ENCODE measurements at places on chromosomes 13 and 19.
A peak's percentile ranks its signal among the peaks of the same experiment; 100 is the strongest.

GRCh38 chr19:2051773-2052704 lies 995 bp upstream of the MKNK2 start:
- DNase-seq, result no peak

DNA sequence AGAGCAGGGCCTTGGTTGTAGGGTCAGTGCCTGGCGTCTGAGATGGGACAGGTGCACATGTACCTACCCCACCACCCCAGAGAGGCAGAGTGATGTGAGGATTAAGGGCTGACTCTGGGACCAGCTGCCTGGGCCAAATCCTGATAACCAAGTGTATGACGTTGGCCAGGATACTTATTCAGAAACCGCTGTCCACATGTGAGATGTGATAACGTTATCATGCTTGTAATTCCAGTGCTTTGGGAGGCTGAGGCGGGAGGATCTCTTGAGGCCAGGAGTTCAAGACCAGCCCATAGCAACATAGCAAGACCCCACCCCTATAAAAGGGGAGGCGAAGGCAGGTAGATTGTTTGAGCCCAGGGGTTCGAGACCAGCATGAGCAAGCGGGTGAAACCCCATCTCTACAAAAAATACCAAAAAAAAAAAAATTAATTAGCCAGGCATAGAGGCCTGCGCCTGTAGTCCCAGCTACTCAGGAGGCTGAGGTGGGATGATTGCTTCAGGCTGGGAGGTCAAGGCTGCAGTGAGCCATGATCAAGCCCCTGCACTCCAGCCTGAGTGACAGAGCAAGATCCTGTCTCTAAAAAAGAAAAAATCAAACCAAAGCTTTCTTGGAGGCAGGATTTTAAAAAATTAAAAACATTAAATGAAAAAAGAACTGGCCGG lies 10.0 kb downstream of the ADGRE5 start:
- DNase-seq, result no peak

DNA sequence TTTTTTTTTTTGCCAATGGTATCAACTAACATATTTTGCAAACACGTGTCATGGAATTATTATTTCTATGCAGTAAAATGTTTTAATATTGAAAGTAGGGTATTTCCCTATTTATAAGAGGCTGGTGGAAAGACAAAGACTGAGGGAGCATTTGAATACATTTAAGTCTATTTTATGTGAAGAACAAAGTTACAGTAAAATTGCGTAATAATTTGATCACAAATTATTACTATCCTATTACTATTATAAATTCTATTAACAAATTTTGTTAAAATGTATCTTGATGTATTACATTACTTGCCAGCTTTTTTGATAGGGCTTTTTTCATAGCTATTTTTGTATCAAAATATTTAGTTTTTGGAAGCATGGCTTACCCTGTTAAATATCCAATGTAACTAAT lies 58.4 kb downstream of the GPC5 start:
- DNase-seq, result no peak

DNA sequence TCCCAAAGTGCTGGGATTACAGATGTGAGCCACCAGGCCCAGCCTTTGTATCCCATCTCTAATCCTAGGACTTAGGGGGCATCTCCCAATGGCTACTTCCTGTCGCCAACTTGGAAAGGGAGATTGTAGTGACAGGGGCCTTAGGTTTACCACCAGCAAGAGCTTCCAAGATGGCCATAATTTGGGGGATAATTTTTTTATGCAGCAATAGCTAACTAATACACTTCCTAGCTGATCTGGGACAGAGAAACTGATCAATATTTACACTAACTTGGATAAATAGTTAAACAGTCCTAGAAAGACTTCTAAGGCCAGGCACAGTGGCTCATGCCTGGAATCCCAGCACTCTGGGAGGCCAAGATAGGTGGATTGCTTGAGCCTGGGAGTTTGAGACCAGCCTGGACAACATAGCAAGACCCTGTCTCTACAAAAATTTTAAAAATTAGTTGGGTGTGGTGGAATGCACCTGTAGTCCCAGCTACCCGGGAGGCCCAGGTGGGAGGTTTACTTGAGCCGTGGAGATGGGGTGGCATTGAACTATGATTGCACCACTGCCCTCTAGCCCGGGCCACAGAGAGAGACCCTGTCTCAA lies 5.3 kb upstream of the COLGALT1 start:
- no peak for DNase-seq

GRCh38 chr13:86445206-86445605 lies 646.0 kb upstream of the SLITRK6 start:
- no peak for DNase-seq

GRCh38 chr19:41415154-41415571 lies 12.0 kb downstream of the B3GNT8 start:
- no peak for DNase-seq

DNA sequence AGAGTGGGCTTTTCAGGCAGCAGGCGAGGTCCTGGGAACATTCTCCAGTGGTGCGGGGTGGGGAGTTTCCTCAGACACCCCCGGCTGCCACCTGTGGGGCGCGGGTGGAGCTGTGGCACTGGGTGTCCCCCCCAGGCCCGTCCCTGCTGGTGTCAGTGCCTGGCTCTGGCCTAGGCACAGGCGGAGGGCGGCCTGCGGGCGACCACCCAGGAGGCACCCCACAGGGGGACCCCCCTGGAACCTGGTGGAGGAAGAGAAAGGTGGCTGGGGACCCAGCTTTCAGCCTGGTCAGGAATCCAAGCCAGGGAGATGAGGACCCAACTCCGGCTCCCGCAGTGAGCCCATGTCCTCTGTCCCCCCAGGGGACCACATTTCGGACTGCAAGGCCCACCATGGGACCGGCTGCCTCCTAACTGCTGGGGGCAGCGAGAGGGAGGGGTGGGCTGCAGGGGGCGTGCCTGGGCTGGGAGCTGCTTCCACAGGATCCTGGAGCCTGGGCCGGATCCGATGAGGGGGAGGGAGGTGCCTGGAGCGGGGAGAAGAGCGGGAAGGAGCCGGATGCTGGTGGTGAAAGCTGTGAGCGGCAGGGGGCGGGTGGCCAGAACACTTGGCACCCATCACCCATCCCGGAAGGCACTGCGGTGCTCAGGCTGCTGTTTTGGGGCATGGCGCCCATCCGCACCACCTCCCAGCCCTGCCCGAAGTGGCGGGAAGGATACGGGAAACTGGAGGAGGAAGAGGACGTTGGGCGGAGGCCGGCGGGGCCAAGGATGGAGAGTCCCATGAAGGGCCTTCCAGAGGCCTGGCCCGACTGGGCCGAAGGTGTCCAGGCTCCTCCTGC lies 5.5 kb upstream of the CTXN1 start:
- DNase-seq, result no peak

GRCh38 chr13:42497798-42498197 lies 76.2 kb upstream of the TNFSF11 start:
- DNase-seq, result peak; percentile 61

GRCh38 chr19:51781999-51782398 lies 13.0 kb upstream of the FPR3 start:
- no peak for DNase-seq

GRCh38 chr19:14089412-14089661 lies 1.2 kb downstream of the SAMD1 start:
- DNase-seq, result no peak

GRCh38 chr19:17877696-17878095 lies 6.0 kb downstream of the SLC5A5 start:
- DNase-seq, result no peak

- DNase-seq, result no peak
Observed at GRCh38 chr19:46739290-46739771, 6.5 kb upstream of the FKRP start.

- DNase-seq, result no peak
Observed at GRCh38 chr13:114315074-114315785, 927 bp downstream of the CHAMP1 start.

DNA sequence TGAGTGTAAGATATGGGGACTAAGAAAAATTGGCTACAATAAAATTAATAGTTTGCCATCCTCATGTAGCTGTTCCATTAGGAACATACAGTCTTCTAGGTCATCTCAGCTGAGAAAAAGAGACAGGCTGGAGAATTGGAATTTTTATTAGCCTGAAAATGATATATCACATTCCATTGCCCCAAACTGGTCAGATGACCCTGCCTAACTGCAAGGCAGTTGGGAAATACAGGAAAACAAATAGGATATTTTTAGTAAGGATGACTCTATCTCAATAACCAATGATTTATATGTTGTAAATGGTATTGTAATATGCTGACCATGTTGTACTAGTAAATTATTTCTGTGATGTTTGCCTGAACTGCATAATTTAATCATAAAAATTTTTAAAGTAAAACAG lies 673.8 kb downstream of the PCDH9 start:
- no peak for DNase-seq

GRCh38 chr13:108494991-108495645 lies 134.3 kb upstream of the MYO16 start:
- DNase-seq, result no peak

GRCh38 chr19:6516018-6516658 lies 14.0 kb upstream of the TUBB4A start:
- peak; percentile 48 for DNase-seq

- no peak for DNase-seq
Observed at GRCh38 chr13:45320876-45321629, 19.9 kb downstream of the TPT1 start.

DNA sequence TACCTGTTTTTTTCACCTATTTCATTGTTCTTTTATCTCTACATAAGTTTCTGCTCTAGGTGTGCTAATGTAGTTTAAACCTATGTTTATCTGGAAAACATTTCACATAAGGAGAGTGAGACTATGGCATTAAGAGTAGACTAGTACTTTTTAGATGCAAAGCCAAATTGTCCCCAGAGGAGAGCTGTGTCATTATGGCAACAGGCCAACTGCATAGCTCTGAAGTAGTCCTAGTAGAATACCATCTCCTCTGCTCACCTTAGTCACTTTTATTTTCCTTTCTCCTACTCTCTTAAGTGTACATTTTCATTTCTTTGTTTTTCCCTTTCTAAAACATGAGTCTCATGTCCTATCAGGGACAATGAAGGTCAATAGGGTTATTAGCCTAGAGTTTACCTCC lies 123.1 kb downstream of the ITGBL1 start:
- DNase-seq, result no peak

- no peak for DNase-seq
Observed at GRCh38 chr13:52906122-52906903, 57.9 kb upstream of the PCDH8 start.

- no peak for DNase-seq
Observed at GRCh38 chr19:3494559-3494958, 5.9 kb downstream of the DOHH start.

DNA sequence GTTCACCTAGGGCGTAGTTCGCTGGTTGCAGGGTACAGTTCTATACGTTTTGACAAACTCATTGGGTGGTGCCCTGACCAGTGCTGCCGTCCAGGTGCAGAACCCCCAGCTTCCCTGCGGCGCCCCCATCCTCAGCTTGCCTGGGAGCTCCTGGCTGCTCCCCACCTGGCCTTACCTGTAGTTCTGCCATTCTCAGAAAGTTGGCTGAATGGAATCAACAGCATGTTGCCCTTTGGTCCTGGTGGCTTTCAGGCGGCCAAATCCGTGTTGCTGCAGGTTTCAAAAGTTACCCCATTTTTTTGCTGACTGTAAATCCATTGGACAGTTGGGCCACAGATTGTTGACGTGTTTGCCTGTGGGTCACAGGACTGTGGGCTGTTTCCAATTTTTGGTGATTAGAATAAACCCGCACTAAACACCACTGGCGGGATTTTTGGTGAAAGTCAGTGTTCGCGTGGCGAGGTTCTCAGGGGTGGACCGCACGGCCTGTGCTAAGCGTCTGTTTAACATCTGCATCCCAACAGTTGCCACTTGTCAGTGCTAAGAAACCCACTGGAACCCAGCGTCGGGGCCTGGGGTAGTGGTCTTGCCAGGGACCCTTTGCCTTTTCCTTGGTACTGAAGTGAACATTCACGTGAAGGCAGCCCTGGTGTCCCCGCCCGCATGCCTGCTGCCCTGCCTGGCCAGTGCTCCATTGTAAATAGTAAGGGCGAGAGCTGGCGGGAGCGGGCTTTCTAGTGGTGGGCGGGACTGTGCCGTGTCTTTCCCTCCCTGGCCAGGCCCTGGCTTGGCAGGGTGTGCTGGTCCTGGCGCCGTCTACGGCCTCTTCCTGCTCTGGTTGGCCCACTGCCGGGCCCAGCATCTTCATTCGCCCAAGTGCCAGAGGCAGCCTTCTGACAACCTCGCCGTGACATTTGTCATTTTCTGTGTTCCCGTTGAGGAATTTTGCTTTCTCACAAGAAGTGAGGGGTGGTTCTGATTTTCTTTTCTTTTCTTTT lies 3.3 kb downstream of the DOT1L start:
- no peak for DNase-seq

DNA sequence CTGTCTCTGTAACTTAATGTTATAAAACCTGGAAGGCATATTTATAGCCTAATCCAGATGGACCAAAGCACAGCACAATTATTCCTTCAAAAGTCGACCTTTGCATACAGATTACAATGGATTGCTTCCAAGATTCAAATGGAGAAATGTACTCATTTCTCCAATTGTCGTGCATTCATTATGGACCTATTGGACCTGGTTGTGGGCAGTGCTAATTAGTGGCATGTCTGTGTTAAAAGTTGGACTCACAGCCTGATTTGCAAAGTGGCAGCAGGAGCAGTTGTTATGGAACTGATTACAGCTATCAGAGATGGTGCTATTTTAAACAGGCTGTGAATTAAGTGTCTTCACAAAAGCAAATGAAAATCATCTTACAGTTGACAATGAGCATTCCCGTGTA lies 1529.3 kb upstream of the SLC10A2 start:
- DNase-seq, result no peak

DNA sequence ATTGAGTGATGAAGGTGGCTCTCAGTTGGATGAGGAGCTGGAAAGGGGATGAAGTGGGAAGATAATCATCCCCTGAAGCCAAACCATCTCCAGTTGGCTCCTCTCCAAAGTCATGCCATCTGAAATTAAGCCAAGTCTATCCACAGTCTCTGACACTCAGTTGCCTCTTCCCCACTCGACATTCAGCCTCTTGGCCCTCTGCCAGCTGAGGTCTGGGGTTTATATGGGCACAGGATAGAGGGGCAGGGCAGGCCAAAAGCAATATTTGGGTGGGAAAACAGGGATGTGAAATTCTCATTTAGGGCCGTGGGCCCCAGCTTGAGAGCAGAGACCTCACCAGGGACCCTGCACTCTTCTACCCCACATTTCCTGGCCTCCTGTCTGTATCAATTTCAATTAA lies 85.9 kb downstream of the SLITRK1 start:
- DNase-seq, result no peak

DNA sequence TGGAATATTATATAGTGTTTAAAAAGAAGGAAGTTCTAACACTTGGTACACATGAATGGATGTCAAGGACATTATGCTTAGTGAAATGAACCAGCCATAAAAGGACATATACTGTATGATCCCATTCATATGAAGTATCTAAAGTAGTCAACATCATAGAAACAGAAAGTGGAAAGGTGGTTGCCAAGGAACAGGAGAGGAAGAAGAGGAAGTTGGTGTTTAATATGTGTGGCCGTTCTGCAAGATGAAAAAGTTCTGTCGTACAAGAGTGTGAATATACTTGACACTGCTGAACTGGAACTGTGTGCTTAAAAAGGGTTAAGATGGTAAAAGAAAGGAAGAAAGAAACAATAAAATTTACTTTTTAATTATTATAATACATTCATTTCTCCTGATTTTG lies 33.1 kb upstream of the C1QTNF9 start:
- DNase-seq, result no peak

DNA sequence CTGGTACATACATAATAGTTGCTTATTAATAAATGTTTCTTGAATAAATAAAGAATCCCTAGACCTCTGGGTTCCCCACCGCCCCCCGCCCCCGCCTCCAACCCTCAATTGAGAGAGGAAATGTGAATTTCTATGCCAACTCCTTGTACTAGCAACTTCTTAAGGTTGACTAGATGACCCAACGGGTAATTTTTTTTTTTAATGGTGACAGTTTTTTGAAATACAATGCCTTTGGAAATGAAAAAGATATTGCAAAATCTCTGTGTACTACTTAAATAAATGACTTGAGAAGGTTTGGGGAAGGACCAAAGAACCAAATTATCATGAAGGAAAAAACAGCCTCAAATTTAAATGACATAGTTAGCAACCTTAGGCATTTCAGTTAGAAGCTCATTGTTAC lies 640.3 kb downstream of the TBC1D4 start:
- DNase-seq, result no peak

Measured in skeletal muscle cell (primary cell).